Upper lobe of left lung (tissue), 6 donors: ENCODE measurements at places on chromosomes 3 and 15.

GRCh38 chr3:30655187-30655812, 48.9 kb downstream of the TGFBR2 start:
- H3K36me3 ChIP-seq, result peaks cover 13% of the 10 kb centered on the region
- no peaks in the 10 kb centered on the region for H3K27me3 ChIP-seq
- H3K4me1 ChIP-seq, result peaks cover 65% of the 10 kb centered on the region
- H3K27ac ChIP-seq, result peak overlapping the region; percentile 77

- no peaks in the 10 kb centered on the region for H3K36me3 ChIP-seq
- H3K4me1 ChIP-seq, result no peaks in the 10 kb centered on the region
- H3K27me3 ChIP-seq, result no peaks in the 10 kb centered on the region
Observed at GRCh38 chr15:91589360-91589759, 264.1 kb upstream of the SLCO3A1 start.

DNA sequence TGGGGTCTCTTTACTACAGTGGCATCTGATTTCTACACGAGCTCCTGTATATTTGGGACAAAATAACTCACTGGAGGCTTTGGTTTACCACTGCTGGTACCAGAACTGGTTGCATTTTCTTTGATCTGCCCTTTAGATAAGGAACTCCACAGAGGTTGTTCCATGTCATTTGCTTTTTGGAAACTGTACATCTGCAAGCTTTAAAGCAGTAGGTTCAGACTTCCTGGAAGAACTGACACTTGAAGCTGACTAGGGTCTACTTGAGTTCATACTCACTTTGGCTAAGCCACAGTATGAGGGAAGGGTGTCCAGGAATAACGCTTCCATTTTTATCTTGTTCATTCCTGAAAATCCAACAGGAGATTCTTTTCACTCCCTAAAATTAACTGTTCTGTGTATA, 86.4 kb downstream of the WWTR1 start:
- peaks cover 41% of the 10 kb centered on the region for H3K4me1 ChIP-seq
- peak overlapping the region; percentile 10 for H3K27ac ChIP-seq
- no peak for DNase-seq
- no peak overlapping the region for H3K4me3 ChIP-seq

GRCh38 chr3:18224426-18224825, 200.7 kb downstream of the SATB1 start:
- no peak overlapping the region for H3K27ac ChIP-seq
- H3K27me3 ChIP-seq, result no peaks in the 10 kb centered on the region
- no peaks in the 10 kb centered on the region for H3K4me1 ChIP-seq
- H3K4me3 ChIP-seq, result no peak overlapping the region
- H3K36me3 ChIP-seq, result no peaks in the 10 kb centered on the region

DNA sequence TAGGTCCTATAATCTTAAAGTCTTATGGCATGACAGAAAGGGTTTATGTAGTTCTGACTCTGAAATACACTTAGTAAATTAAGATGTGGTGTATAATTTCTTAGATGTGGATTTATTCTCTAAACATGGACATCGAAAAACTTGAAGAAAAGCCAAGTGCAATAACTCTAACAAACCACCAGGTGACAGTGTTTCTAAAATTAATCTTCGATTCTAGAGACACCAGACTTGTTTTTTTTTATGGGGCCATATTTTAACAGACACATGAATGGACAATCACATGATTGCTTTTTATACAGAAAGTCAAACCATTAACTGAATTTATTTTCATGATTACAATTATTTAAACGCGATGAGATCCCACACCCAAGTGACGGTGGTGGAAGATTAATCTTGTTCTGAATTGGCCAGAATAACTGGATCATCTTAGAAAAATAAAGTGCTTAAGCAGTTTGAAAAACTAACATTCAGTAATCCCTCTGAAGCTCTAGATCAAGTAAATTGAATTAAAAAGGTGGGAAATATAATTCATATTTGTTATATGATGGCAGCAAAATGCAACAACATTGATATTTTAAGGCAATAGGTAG, 305.1 kb downstream of the LSAMP start:
- no peaks in the 10 kb centered on the region for H3K4me1 ChIP-seq
- no peak overlapping the region for H3K4me3 ChIP-seq
- no peaks in the 10 kb centered on the region for H3K27me3 ChIP-seq
- no peak for DNase-seq
